ENCODE measurements at places on chromosomes 11 and 22.

GRCh38 chr11:7586376-7586775 is 72.6 kb downstream of the PPFIBP2 start:
- no peak for DNase-seq

GRCh38 chr11:129864811-129865210 is 30.6 kb downstream of the NFRKB start:
- DNase-seq: no peak

GRCh38 chr11:124817036-124817435 is 16.8 kb upstream of the MSANTD2 start:
- DNase-seq: no peak

DNA sequence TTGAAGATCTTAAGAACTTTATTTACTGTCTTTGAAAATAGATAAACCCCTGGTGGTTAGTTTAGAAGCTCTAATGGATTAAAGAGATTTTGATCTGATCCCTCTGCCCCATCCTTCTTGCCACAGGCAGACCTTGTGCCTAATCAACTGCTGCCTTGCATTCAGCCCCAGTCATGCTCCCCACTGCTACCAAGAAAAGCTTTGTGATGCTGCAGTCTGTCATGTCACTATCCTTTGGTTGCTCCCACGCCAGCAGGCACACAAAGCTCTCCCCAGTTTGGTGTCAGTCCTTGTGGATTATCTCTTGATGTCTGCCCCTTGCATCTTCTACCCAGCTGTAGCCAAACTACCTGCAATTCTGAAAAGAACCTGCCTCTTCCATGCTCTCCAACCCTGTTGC is 112.2 kb downstream of the MTNR1B start:
- no peak for DNase-seq

- DNase-seq: no peak
Measured at GRCh38 chr11:61659413-61660196, 20.6 kb upstream of the DAGLA start.

DNA sequence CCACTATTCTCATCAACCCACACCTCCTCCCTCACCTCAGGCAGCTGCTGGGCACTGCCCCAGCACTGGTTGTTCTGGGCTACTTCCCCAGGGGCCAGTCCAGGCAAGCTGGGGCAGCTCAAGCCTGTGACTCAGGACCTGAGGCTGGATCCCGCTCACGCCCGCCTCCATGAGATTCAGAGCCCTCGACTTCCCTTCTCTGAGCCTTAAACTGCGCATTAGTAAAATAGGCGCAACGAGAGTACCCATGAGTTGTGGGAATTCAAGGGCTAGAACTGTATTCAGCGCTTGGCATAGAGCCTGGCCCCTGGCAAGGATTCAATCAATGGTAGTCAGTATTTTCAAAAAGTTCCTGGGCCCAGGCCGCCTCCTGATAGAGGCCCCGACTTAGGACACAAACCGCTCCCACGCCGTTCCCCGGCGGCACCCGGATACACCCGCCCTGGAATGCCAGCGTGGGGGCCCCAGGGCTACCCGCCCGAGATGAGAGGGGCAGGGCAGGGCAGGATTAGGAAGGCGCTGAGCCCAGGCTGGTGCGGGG is 723 bp upstream of the CD82 start:
- no peak for DNase-seq

- no peak for DNase-seq
Measured at GRCh38 chr11:70399681-70400112, 1.4 kb downstream of the CTTN start.

DNA sequence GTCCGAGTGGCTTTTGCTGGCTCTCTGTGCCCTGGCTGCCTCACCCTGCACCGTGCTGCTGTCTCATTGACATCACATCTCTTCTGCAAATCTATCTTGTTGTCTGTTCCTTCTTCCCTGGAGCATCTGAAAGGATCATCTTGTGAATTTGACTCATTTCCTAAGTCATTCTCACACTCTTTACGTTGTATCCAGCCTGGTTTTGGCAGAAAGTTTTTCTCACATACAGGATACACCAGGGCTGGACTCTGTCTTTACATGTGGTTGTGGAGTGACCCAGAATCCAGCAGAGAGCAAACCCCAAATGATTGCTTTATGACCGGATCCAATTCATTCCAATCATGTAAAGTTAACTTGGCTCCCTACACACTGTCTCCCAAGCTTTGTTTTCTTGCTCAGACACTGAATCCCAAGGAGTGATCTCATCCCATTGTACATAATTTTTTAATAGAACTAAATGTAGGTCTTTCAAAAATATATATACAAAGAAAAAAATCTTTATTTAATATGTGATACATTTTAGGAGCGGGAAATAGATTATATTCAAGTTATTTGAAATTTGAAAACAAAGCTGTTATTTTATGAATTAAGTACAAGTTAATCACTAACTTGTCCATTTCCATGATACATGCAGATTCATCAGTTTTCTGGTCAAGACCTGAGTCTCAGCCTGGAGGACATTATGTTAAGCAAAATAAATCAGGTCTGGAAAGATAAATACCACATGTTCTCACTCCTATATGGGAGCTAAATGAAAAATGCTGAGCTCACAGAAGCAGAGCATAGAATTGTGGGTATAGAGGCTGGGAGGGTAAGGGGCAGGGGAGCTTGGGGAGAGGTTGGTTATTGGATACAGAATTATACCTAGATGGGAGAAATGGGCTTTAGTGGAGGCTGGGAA is 2.9 kb upstream of the RFPL1 start:
- no peak for DNase-seq

- DNase-seq: no peak
Measured at GRCh38 chr11:110665689-110666465, 46.4 kb downstream of the ARHGAP20 start.

- DNase-seq: peak; percentile 47
Measured at GRCh38 chr11:22875869-22876473, 15.7 kb upstream of the CCDC179 start.

Data from activated CD8-positive, alpha-beta memory T cell treated with anti-CD3 and anti-CD28 coated beads, Interleukin-2, amount 50 U/mL, for 4 hours (primary cell).